GM04504 (cell line): ENCODE measurements at places on chromosomes 1 and 21.

DNA sequence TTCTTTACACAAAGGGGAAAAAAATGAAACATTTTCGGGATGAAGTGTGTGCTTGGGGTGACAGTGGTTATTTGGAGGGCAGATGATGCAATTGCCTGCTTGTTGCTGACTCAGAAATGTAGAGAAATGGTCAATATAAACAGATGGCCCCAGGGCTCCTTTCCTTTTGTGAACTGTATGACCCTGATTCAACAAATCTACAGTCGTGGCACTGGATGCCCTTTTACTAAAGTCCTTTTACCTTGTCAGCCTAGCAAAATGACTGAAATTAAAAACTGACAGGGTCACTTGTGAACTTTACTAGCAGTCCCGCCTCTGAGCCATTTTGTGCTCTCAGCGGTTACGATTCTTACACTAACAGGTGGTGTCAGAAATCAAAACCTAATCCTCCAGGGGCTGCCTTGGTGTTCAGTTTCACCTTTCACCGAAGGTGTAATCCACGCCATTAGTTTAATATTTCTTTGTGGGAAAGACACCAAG is 49.8 kb downstream of the GREM2 start:
- no peak for DNase-seq

GRCh38 chr21:42025376-42026081 is 15.4 kb upstream of the ZBTB21 start:
- DNase-seq: no peak

GRCh38 chr1:158998781-158999161 is 10.9 kb upstream of the IFI16 start:
- no peak for DNase-seq

DNA sequence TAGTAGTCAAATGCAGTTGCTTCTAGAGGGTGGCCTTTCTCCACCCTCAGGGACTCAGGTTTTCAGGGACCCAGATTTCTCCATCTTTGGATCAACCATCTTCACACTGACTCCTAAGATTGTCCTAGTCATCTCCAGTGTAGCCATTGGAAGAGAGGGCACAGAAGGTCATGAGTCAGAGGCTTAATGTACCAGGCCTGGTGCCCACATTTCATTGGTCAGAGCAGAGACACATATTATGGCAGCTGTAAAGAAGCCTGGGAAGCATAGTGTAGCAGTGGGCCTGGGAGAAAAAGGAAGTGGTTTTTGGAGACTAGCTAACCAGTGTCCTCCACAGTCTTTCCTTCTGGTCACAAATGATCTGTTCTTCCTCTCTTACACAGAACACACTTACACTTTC is 122.5 kb downstream of the GIPC2 start:
- DNase-seq: no peak

DNA sequence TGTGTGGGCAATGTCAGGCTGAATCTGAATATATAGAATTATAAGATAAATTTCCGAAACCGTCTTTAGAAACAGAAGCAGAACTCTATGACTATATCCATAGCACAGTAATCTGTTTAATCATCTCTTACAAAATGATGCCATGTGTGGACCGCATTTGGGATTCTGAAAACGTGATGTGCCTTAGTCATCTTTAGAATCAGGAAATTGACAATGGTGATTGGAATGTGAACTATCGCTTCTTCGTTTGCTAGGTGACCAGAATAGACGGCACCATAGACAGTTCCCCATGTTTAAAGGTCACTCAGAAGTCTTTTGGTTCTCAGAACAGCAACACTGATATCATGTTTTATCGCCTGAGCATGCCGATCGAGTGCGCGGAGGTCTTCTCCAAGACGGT is 300.3 kb downstream of the ZP4 start:
- DNase-seq: no peak

DNA sequence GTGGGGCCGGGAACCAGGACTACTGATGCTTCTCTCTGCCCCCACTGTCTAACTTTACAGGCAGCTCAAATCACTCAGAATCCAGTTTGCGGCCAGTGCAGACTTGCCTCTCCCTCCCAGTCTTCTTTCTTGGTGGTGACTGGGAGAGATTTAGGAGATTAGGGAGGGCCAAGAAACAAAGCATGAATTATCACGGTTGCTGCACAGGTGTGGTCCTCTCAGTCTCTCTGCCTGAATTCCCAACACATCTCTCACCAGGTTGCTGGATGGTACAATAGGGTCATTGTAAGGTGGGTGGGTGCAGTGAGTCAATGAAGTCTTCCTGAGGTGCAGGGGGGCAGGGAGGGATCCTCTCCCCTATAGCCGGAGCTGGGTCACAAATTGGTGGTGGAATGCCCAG is 12.6 kb downstream of the S100A11 start:
- no peak for DNase-seq

DNA sequence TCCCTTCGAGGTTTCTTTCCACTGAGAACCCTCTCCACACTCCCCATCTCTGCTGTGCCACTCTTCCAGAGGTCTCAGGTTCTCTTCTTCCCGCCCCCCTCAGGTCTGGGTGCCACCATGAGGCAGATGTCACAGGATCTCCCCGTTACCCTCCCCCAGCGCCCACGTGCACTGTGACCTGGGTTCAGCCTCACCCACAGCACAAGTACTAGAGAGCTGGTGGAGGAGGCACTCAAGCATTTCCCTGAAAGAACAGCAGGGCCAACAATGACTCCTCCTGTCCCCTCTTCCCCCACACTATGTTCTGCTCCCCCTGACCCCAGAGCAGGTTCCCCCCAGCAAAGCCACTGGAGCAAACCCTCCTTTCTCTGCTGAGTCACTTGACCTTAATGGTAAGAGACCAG is 14.3 kb downstream of the PLEKHA6 start:
- DNase-seq: no peak

- no peak for DNase-seq
These were observed 28.5 kb downstream of the CR1L start for GRCh38 chr1:207673399-207673798.

DNA sequence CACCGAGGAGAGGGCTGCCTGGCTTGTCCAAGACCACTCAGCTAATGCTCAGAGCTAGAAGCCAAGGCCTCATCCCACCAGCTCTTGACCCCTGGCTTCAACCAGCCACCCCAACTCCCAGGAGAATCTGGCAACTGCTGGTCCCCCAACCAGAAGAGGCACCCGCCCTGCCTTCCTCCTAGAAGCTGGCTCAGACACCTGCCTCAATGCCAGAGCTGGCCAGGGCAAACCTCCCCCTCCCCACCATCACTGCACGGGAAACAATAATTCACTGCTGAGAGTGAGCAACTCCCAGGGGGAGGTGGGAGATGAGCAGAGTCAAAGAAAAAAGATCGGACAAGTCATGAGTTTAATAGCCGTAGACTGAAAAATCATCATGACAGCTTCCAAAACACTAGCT is 3.3 kb downstream of the CHD5 start:
- no peak for DNase-seq

- DNase-seq: no peak
These were observed 19.1 kb upstream of the AZIN2 start for GRCh38 chr1:33061834-33062233.

DNA sequence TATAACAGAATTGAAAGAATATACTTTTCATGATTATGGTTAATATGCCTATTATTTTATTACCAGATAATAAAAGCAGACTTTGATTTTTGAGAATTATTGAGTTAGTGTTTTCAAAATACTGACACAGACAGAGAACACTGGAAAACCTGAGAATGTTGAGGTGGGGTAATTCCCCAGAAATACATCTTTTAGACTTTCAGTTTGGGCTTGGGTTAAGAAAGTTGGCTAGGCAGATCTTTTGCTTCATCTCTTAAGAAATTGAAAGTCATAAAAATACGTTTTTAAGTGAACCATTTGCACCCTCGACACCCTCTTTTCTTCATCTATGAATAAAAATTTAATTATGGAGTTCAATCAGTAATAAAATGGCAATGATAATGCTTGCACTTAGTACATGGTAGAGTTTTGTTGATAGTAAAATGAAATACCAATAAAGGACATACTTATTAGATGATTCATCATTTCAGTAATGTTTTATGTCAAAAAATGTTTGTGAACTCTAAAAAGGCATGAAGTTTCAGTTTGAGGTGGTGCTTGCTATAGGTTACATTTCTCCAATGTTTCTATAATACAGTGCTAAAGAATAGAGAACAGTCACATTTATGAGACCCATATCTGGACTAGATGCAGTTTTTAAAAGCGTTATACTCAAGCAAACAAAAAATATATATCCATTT is 1.9 kb upstream of the SAMSN1 start:
- DNase-seq: no peak

DNA sequence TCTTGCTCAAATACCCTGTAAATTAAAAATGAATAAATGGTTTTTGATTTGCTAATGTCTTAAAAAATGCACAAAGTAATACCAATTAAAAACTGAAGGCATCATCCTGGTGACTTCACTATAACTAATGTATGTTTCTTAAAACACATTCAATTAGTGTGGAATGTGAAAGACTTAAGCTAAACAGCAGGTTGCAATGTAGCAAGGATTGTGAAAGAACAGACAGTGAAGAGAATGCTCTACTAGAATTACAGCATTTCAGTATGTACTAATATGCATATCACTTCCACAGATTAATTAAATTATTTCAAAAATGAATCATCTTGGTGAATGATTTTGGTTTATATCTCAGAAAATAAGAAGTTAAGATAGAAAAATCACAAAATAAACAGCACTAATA is 56.4 kb downstream of the LHX4 start:
- no peak for DNase-seq

- DNase-seq: no peak
These were observed 139.3 kb upstream of the HMCN1 start for GRCh38 chr1:185594786-185595410.

- DNase-seq: no peak
These were observed 22.6 kb downstream of the PCNT start for GRCh38 chr21:46346296-46347202.

DNA sequence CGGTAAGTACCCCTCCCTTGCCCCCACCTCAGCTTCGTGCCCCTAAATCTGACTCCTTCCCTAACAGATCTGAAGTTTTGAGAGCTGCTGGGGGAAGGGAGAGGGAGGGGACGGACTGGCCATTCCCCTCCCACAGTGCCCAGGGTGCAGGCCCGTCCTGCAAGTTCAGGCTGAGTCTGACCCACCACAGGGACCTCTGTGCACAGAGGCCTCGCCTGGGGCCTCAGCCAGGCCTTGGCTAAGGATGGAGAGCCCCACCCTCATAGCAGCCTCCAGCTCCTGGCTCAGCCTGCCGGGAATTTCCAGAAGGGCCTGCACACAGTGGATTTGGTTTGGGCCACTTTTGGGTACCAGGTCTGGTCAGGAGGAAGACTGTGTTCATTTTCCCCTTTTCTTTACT is 31.2 kb upstream of the TNFRSF1B start:
- no peak for DNase-seq

DNA sequence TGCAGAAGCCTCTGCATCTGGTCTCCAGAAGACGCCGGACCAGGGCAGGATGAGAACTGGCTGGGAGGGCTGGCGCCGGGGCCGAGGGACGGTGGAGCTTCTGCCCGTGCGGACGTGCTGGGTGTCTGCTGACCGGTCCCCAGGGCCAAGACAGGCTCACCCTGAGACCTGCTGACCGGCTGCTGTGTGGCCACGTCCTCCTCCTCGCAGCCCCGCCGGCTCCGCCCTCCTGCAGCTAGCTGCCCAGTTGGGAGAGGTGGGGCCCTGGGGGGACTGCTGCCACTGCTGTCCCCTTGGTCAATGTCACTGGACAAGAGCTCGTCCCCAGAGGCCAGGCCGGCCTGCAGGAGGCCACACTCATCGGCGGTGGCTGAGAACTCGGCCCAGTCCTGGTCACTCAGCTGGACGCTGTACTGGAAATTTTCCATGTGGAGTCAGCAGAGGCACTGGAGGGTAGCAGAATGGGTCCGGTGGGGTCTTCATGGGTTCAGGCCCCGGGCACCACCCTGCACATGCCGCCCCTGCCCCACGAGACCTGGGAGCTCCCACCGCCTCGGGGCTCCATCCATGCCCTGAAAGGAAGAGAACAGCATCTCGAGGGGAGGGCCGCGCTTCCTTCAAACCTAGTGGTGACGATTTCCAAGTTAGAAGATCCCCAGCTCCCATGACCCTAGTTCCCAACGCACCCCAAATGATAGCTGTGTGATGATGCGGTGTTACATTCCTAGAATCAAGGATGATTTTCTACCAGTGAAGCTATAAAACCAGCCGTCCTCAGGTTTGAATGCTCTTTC is 1.1 kb downstream of the PERM1 start:
- DNase-seq: no peak

DNA sequence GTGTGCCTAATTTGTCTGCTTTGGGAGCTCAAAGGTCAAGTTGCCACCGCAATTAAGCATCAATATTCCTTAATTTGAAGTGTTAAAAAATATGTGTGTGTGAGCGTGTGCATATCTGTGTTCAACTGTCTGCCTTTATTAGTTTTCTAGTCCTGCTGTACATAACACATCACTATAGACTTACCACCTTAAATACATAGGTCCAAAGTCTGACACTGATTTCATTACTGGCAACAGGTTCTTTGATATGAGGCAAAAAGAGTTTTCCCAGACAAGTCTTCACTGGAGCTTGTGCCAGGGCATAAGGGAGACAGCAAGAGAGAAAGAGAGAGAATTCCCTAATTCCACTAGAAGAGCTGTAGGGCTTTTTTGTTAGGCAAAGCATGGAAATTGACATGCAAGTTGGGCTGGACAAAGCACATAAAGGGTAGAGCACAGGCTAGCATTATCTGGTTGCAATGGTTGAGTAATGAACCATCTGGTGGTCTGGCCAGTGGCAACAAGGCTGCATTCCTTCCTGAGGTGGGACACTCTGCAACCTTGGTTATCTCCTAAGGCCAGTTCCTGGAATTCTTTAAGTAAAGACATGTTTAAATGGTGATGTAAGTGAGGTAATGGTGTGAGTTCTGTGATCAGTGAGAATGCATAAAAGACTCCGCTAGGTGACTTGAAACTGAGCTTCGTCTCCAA is 457.2 kb upstream of the ADAMTS5 start:
- no peak for DNase-seq

DNA sequence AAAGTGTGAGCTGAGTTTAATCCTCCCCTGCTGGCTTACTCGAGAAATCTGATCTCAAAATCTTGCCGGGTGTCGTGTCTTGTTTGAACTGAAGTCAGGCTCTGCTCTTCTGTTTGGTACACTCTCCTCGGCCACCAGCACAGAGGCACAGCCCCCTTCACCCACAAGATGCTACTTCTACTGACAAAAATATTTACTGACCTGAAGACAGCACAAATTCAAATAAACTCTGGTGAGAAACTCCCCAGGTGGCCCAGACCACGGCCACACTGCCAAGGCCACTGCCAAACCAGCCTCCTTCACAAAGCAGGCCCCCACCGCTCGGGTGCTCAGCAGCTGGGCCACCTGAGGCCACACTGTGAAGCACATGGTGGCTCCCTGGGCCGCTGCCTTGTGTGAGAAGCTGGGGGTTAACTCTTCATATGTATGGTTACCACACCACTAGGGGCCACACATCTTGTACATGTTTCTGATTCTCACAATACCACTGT is 80.6 kb downstream of the TGFBR3 start:
- DNase-seq: no peak

DNA sequence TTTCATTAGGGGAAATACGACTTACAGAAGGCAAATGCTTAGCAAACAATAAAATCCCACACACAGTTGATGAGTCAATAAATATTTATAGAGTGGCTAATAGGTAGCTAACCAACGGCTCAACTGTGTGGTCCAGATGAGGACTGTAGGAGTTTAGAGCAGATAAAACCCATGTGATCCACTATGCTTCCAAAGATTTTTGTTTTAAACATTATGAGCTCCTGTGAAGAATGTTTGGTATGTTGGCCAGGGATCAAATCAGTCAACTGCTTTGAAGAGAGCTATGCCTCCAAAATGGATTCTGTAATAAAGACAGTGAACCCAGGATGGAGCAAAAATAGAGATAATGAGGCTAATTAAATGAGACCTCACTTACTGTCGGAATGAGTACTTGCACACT is 72.3 kb upstream of the COL11A1 start:
- no peak for DNase-seq

GRCh38 chr1:212738330-212738729 is 38.7 kb upstream of the BATF3 start:
- DNase-seq: no peak
